HFFc6 (cell line): ENCODE measurements at places on chromosomes 12 and 14. TPM values are rescaled to one million over a fixed set of nuclear protein-coding genes. Genes with fewer than 3 reads are reported as not detected.
A peak's percentile ranks its signal among the peaks of the same experiment; 100 is the strongest.

- DNase-seq = peak; percentile 59
These were observed 13.7 kb upstream of the TMEM106C start for GRCh38 chr12:47949441-47950341.

- peak; percentile 88 for DNase-seq
These were observed 846.8 kb downstream of the NRXN3 start for GRCh38 chr14:79016828-79017505.

- no peak for DNase-seq
These were observed 106.6 kb downstream of the OTOGL start for GRCh38 chr12:80205960-80206359.

GRCh38 chr12:77324763-77325468 is 259.5 kb upstream of the E2F7 start:
- peak; percentile 37 for DNase-seq

DNA sequence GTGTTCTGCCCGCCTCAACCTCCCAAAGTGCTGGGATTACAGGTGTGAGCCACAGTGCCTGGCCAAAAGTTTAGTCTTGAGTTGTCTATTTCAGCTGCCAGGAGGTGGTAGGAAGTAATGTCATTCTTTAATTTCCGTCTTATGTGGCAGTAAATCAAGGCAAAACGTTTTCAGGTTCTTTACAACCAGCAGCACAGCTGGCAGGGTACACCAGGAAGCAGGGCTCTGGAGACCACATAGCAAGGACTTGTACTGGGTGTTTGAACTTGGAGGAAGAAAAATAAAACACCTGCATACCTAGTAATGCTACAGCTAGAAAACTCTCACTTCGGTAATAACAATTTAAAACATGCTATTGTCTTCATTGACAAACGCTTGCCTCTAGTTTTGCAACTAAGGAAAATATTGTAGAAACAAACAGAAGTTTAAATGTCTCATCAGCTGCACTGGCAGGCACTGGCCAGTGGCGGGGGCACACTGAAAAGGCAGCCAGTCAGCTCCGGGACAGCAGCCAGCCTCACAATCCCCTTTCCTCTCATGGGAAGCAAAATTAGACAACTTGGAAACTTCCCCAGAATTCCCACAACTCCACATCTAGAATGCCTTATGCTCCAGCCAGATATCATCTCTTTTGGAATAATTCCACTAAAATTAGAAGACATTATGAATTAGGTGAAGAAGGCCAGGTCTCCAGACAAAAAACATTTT is 72.2 kb downstream of the CLIP1 start:
- peak; percentile 8 for DNase-seq

DNA sequence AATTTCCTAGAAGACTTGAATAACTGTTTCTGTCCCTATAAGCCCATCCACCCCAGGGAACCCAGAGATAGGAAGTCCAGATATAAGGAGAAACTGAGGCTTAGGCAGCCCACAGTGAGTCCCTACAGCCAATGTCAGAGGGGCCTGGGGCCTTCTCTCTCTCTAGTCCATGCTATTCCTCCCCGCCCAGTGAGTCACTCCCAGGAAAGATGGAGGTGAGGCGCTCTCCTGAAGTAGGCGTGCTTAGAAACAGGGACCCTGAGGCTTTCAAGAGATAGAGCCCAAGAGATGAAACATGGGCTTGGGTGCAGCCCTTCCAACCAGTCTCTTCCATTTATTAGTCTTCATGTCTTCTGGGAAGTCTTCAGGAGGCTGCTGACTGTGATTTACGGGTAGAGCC is 2.3 kb upstream of the SMUG1 start:
- DNase-seq = no peak

DNA sequence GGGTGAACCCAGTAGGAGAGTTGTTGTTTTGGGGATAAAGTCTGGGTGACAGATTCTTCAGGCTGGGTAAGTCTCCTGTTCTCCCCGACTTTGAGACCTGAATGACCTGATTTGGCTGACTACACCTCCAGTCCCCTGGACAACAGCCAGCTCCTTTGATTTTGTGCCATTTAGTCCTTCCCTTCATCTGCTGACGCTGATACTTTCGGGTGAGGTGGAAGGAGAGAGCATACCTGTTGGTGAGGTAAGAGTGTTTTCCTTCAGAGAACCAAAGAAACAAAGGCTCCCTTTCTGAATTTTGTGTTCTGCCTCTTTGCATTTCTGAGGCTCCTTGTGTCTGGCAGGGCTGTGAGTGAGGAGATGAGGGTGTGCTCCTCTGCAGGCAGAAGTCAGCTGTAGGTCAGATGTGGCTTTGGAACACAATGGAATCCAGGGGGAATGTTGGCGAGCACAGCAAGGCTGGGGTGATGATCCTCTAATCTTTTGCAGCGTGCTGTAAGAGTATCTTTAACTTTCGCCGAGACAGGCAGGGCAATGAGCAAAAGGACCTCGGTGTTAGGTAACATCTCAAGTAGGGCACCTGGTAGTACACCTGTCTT is 12.1 kb downstream of the ETV6 start:
- no peak for DNase-seq

DNA sequence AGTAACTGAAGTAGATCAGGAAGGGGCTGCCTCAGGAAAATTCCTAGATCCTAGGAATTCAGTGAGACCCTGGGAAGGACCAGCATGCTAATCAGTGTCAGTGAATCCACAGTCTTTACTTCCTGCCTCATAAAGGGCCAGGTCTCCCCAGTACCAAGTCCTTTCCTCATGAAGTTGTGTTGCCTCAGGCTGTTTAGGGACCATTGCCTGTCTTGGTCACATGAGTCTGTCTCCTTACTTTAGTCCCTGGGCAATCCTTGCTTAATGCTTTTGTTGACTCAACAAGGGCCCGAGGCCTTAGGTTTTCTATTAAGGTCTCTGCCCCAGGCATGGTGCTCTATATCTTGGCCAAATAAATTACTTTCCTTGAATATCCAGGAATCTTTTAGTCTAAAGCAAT is 16.1 kb upstream of the ATF1 start:
- DNase-seq = no peak

DNA sequence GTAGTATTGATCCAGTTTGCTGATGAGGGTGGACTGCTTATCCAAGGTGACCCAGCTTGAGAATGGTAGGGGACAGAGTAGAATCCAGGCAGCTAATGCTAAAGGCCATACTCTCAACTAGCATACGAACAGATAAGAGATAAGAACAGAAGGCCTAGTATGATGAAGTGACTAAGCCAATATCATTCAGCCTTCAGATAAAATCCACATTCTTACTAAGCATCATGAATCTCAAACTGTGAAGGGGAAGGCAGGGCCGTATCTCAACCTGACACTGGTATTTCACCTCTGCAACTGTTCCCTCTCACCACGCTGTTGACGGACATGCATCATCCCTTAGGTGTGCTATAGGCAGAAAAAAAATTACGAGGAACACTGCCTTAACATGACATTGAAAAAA is 8.1 kb upstream of the CKAP4 start:
- DNase-seq = no peak

- DNase-seq = no peak
These were observed 62.3 kb upstream of the TMPO start for GRCh38 chr12:98453070-98453469.

DNA sequence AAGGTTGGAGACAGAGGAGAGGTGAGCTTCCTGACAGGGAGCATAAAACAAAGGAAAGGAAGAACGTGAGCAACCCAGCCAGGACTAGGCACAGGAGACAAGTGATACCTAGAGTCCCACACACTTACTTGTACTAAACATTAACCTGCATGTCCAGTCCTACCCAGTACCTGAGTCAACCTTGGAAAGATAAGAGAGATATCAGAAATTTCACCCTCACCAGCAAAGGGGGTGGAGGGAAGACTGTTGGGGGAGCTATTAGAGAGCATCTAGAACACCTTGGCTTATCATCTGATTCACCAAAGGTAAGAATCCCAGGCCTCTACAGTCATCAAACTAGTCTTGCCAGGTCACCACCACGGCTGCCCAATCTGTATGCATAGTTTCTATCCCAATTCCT is 11.1 kb downstream of the KLHL33 start:
- DNase-seq = no peak

DNA sequence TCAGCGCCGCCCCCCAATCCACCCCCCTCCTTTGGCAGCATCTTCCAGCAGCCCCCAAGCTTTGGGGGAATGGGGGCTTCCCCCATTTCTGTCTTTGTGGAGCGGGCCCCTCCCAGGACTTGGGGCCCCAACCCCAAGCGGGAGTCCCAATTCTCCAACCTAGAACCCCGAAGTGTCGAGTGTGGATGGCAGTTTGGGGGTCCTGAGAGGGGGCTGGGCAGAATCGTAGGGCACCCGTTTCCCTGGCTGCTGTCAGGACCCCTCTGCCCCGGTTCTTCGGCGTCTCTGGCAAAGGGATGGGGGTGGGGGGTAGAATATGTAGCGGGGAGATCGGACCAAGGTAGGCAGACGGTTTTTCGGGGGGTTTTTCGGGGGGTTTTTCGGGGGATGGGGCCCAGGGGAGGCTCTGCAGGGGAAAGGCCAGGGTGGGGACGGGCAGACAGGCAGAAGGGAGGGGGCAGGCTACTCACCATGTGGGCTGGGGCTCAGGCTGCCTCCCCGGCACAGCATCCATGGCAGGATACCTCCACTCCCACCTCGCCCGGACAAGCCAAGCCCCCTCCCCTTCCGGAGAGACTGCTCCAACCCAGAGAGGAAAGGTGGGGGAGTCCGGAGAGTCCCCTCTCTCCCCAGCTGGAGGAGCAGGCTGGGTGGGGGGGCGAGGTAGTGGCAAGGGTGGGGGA is 739 bp downstream of the JPH4 start:
- DNase-seq = no peak

- DNase-seq = no peak
These were observed 34.9 kb downstream of the BBS10 start for GRCh38 chr12:76313299-76313698.

GRCh38 chr14:24065408-24065807 is 6.0 kb upstream of the CPNE6 start:
- no peak for DNase-seq

DNA sequence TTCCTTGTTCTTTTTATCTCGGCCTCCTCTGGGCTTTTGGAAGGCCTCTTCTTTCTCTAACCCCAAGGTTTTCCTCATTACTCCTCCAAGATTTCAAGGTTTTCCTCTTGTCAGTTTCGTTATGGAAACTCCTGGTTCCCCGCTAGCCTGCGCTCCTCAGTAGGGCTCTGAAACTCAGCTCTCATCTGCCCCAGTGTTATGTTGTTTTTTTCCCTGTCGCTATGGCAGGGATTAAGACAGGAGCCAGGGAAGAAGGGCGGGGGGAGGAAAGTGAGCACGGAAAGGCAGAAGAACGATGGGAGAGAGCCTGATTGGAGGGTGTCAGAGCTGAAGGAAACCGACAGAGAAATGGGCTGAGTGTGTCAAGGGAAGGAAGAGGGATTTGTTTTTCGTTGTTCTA is 26.5 kb upstream of the JDP2 start:
- DNase-seq = no peak

DNA sequence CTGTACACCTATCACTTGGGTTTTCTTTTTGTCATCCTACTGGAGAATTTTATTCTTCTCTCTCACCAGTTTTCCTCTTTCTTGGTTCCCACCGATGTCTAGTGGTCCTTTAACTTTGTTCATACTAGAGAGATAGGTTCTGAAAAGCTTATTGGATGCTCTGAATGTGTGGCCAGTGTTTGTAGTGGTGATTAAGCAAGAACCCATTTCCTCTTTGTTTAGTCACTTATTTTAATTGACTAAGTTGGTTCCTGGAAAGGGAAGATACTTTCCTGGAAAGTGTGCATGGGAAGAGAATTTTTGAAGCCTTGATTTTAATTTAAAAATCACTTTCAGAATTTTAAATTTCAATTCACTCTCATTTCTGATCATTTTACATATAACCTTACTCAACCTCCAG is 127.2 kb downstream of the OTOGL start:
- peak; percentile 37 for DNase-seq

- no peak for DNase-seq
These were observed 79.0 kb downstream of the SLC25A21 start for GRCh38 chr14:37093364-37093763.

- DNase-seq = no peak
These were observed 63.5 kb upstream of the MBIP start for GRCh38 chr14:36383767-36384431.

GRCh38 chr14:68235011-68235410 is 415.4 kb downstream of the RAD51B start:
- peak; percentile 27 for DNase-seq

DNA sequence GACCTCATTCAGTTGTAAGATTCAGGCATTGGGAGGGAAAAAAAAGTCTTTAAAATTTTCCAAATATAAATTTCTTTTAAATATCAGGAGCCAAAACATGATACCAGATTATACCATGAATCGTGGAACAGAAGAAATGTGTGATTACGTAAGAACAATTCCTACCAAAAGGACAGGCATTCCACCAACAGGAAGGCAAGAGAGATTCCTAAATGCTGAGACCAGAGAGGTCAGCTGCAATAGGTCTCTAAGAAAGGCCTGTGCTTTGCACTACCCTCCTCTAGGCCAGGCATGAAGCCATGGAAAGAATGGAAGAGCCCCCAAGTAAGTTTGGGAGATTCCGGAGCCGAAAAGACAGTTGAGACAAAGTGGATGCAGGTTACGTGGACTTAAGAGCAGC is 83.7 kb downstream of the PTGER2 start:
- no peak for DNase-seq

DNA sequence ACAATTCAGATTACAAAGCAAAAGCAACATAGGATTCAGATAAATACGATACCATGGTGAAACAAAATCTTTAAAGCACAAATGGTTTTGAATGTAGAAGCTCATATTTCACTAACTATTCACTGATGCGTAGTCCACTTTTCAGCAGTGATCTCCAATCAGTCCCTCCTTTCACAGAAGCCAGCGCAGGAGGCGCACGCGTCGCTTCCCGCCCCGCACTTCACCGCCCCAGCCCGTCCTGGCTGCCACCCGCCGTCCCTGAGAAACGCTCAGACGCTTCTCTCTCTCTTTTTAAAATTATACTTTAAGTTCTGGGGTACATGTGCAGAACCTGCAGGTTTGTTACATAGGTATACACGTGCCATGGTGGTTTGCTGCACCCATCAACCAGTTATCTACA is 19.8 kb upstream of the CHFR start:
- DNase-seq = no peak

- DNase-seq = peak; percentile 38
These were observed 135.7 kb downstream of the PPM1H start for GRCh38 chr12:62799126-62799736.

PIANP gene
- total RNA-seq = 2.6 to 2.9 TPM (median 2.6 TPM) in 3 replicates

FRMD6 gene
- 443 to 652 TPM (median 539 TPM) in 3 replicates for total RNA-seq

ZNF605 gene
- total RNA-seq = 7.0 to 10.3 TPM (median 9.7 TPM) in 3 replicates

MYO1A gene
- total RNA-seq = 0.23 to 0.38 TPM in 2 of 3 replicates, not detected in the other

METAP2 gene
- 73.0 to 82.1 TPM (median 78.0 TPM) in 3 replicates for total RNA-seq

LTB4R gene
- total RNA-seq = 1.5 and 1.8 TPM in 2 replicates

A2M gene
- 0.29 to 0.46 TPM (median 0.36 TPM) in 3 replicates for total RNA-seq

OR4N2 gene
- not detected in 3 replicates for total RNA-seq

TMEM179 gene
- not detected in 3 replicates for total RNA-seq

CEBPE gene
- not detected in 2 replicates for total RNA-seq

PLEKHD1 gene
- total RNA-seq = not detected in 3 replicates

SLC35E3 gene
- 8.8 to 13.0 TPM (median 10.3 TPM) in 3 replicates for total RNA-seq

CLEC2D gene
- total RNA-seq = 1.3 to 2.3 TPM (median 1.8 TPM) in 3 replicates

TDRD9 gene
- not detected in 3 replicates for total RNA-seq

CBLN3 gene
- 3.8 to 5.0 TPM (median 4.1 TPM) in 3 replicates for total RNA-seq

LMNTD1 gene
- 0.61 to 0.98 TPM (median 0.81 TPM) in 3 replicates for total RNA-seq

MYO1H gene
- not detected in 3 replicates for total RNA-seq

GPRC5D gene
- total RNA-seq = not detected in 3 replicates

OTOGL gene
- 0.12 to 0.24 TPM (median 0.20 TPM) in 3 replicates for total RNA-seq

KLRB1 gene
- total RNA-seq = not detected in 3 replicates
